ENCODE measurements at places on chromosomes 3 and 15.
A peak's percentile ranks its signal among the peaks of the same experiment; 100 is the strongest.

DNA sequence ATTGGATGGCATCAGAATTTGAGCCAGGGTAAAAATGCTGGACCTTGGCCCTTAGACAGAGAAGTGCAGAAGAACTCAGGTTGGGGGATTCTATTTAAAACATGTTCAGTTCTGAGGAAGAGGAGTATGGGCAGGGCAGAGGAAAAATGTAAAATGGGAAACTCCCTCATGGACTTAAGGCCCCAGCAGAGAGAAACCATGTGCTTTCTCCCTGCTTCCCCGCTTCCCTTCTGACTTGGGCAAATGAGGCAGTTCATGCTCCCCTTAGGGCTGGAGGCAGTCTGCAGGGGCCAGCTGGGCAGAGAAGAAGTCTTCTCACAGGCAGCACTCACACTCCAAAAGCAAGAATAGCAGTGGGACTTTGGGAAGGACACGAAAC is 9.9 kb upstream of the NUDT16 start:
- no peak for DNase-seq

DNA sequence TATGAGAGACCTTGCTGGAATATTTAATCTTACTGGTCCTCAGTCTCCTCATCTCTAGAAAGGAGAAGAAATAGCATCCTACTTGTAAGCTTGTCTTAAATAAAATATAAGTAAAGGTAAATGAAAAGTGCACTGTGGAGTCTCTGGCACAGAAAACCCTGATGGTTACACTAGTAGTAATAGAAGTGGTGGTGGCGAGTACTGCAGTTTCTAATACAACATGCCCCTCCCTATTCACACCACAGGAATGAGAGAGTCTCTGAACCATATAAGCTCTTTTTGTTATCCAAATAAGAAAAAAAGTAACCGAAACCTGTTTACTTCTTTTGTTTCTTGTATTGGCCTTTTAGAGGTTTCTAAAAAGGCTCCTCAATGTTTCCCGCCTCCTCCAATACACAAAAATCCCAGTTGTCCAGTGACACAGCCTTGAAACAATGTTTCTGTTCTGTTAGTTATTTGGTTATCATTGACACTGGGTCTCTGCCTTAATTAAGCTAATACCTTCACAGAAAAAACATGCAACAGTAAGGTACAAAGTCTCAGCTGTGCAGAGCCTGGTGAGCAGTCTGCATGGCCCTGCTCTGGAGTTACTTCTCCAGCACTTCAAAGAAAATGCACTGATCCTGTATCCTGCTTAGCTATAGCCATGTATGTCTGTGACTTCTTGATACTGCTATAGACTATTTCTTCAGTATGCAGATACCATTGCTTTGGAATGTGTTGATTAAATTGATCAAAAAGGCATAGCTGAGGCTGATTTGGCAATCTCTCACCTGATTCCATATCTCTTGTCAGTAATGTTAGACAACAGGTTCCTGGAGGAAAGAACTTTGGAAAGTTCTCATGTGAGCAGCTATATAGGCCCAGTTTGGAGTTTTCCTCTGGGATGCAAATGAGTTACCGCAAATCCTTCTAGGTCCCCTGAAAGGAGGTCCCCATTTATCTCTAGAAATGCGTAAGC is 315.6 kb upstream of the IL12A start:
- DNase-seq, result no peak

DNA sequence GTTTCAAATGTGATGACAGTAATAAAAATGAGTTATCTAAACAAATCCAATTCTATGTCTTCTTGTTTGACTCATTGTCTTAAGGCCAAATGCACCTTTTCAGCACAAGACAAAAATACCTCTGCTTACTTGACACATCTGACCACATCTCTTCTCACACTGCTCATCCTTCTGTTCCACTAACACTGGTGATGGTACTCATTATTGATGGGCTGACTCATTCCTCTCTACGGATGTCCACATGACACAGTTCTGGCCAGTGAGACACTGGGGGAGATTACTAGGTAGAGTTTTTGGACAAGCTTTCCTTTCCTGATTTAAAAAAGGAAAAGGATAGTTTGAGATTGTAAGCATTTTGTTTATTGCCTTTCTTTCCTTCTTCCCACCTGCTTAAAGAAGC is 410.6 kb upstream of the THRB start:
- no peak for DNase-seq

DNA sequence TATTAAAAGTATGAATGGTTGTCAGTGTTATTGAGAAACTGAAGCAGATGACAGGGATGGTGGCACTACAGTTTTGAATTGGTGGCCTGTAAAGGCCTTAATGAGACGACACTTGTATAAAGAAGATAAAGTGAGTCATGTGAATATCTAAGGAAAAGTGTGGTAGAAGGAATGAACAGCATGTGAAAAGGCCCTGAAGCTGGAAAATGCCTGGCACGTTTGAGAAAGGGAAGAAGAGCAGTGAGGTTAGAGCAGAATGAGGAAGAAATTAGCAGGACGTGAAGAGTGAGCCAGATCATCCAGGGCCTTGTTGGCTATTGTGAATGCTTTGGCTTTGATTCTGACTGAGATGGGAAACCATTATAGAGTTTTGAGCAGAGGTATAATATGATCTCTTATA is 387.6 kb upstream of the DPH6 start:
- no peak for DNase-seq

DNA sequence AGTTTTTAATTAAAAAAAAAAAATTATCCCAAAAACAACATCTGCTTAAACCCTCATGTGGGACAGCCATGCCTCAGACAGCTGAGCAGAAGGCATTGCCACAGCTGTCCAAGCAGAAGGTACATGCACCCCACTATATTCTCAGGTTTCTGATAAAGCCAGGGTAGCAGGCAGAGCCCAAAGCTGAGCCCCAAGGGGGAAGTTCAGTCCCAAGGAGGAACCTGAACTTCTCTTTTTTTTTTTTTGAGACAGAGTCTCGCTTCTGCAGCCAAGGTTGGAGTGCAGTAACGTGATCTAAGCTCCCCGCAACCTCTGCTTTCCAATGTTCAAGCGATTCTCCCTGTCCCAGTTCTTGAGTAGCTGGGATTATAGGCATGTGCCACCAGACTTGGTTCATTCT is 33.2 kb downstream of the MKRN2 start:
- no peak for DNase-seq

DNA sequence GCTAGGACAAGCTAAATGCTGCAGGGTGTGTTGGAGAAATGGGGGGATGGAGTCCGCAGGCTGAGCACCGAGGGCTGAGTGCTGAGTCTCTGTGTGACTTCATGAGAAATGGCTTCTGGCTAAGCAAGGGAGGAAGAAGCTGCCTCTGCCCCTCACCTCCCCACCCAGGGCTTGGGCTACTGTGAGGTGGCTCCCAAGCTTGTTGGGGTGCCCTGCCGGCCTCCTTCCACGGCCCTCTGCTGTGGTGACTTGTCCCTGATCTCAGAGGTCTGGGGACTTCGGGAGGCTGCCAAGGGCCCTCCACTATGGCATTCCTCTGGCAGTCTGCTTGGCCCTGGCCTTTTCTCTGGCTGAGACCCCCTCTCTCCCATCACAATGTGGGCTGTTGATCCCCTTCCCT is 30.1 kb upstream of the RAD18 start:
- no peak for DNase-seq

GRCh38 chr15:98850961-98851572 is 156.5 kb downstream of the PGPEP1L start:
- peak; percentile 82 for DNase-seq

DNA sequence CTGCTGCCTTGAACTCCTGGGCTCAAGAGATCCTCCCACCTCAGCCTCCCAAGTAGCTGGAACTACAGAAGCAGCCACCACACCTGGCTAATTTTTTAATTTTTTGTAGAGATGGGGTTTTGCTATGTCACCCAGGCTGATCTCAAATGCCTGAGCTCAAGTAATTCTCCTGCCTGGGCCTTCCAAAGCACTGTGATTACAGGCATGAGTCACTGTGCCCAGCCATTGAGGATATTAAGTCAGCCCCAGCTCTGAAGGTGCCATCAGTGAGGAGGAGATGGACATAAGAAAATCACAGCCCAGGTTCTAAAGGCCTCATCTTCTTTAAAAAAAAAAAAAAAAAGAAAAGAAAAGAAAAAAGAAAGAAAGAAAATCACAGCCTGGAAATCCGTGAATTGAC is 26.6 kb upstream of the PSTPIP1 start:
- no peak for DNase-seq

GRCh38 chr3:17354341-17354740 is 388.1 kb downstream of the TBC1D5 start:
- DNase-seq, result no peak

GRCh38 chr3:25257026-25257425 is 171.0 kb upstream of the RARB start:
- no peak for DNase-seq

DNA sequence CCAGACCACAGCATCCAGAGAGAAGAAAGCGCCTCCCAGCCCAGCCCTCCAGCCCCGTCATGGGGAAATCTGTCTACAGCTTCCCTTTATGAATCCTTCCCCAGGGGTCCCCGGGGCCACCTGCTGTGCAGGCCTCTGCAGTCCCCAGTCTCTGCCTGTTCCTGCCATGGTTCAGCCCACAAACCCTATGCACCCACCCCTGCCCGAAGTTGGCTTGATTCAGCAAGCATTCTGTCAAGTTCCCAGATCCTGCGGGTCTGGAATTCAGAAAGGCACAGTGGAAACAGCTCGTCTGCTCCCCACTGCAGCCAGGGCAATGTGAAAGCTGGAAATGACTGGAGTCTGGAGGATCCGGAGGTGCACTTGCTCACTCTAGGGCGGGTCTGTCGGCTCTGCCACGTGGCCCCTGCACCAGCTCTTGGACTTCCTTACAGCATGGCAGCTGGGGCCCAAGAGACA is 2.9 kb upstream of the OCA2 start:
- no peak for DNase-seq

- DNase-seq, result peak; percentile 91
These were observed 23.0 kb upstream of the COPG1 start for GRCh38 chr3:129226374-129226773.

DNA sequence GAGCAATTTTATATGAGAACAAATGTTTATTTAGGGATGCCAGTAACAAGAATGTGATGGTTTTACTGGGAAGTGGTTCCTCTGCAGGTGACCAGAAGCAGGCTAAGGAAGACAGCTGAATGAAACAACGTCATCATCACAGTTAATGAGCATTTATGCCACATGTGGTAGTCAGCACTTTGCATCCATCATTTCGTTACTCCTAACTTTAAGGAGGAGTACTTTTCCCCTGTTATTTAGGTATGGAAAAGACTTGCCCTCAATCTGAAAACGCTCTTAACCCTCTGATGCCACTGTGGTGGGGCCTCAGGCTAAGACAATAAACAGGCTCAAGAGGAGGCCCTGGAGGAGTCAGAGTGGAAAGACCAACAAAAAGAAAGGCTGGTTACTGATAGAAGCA is 31.2 kb downstream of the INTS14 start:
- no peak for DNase-seq

DNA sequence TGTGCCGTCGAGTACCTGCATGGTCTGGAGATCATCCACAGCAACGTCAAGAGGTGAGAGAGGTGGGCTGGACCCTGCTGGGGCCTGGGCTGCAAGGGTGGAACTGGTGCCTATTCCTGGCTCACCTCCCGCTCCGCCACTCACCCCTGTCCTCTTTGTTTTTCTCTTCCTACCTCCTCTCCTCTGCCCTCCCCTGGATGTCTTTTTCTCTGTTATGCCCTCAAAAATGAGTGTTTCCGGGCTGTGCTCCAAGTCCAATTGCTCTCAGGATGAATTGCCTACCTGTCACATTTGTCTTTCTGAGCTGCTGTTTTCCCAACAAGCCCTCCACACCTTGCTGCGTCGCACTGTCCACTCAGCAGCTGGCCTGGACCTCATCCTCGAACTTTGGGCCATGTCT is 28.5 kb upstream of the TATDN2 start:
- no peak for DNase-seq

- no peak for DNase-seq
These were observed 122.5 kb downstream of the LEKR1 start for GRCh38 chr3:156948402-156949210.

- no peak for DNase-seq
These were observed 1.1 kb downstream of the MYEF2 start for GRCh38 chr15:48176957-48177356.

- no peak for DNase-seq
These were observed 6.4 kb upstream of the ITGB5 start for GRCh38 chr3:124893526-124893925.

DNA sequence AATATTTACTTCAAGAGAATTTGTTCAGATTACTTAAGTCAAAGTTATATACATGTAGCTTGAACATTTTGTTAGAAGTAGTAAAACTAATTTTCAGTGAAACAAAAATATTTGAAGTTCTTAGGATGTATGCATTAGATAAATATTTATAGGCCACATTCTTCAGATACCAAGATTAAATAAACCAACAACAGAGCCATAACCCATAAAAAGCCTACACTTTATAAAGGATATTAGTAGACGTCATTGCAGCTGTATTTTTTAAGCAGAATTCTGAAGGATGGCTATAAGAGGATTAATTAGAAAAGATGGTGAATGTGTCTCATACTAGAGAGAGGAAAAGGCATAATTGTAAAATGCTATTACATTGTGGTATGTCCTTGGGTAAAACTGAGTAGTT is 449.7 kb upstream of the ALCAM start:
- DNase-seq, result no peak

DNA sequence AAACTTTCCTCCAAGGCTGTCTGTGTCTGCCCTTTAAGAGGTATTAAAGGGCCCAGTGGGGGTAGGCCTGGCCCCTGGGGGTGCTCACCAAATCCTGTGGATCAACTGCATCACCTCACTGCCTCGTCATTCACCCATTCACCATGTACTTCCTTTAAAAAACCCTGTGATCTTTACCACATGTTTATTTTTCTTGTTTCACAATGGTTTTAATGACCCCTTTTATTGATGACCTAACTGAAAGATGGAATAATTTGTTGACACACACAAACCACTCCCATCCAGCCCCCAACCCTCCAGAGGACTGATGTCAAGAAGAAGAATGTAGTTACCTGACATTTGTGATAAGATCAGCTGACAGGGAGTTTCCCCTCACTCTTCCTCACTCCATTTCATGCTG is 40.8 kb downstream of the KCNAB1 start:
- DNase-seq, result no peak

GRCh38 chr15:56839099-56839498 is 79.3 kb upstream of the TCF12 start:
- no peak for DNase-seq

GRCh38 chr3:187739094-187739560 is 6.1 kb downstream of the BCL6 start:
- DNase-seq, result peak; percentile 66

GRCh38 chr3:173617490-173617889 is 219.9 kb downstream of the NLGN1 start:
- DNase-seq, result peak; percentile 63
